Fibroblast of skin of right biceps (primary cell): ENCODE measurements at places on chromosomes 2 and 18.
A peak's percentile ranks its signal among the peaks of the same experiment; 100 is the strongest.

GRCh38 chr2:48369971-48370370 is 160.0 kb upstream of the STON1 start:
- no peak for DNase-seq

GRCh38 chr18:22283397-22283796 is 114.0 kb downstream of the GATA6 start:
- peak; percentile 57 for DNase-seq

DNA sequence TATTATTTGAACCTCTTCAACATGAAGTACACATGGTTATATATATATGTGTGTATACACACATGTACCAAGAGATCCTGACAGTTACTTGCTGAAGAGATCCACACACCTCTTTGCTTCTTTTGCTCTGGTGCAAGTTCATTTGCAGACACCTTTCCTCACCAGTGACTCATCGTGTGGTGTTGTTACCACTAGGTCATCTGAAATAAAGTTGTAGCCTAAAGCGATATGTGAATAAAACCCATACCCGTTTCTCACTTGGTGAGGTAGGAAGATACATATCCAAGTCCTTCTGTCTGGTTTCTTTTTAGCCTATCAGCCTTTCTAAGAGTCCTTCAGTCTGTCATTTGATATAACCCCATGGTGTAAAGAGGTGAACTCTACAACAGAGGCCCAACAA is 379.4 kb upstream of the RAB12 start:
- no peak for DNase-seq

DNA sequence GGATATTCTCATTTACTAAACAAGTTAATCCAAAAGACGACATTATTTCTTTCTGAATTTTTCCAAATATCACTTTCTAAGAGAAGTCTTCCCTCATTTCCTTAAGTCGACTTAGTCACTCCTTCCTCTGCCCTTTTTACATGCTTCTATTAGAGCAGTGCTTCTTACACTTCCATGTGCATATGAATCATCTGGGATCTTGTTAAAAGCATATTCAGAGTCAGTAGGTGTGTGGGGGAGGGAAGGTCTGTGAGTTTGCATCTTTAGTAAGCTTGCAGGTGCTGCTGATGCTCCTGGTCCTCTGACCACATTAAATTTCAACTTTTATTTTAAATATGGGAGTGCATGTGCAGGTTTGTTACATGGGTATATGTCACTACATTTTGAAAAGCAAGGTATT is 582.6 kb downstream of the NRXN1 start:
- no peak for DNase-seq

GRCh38 chr2:152405206-152406118 is 70.5 kb downstream of the FMNL2 start:
- DNase-seq: no peak

DNA sequence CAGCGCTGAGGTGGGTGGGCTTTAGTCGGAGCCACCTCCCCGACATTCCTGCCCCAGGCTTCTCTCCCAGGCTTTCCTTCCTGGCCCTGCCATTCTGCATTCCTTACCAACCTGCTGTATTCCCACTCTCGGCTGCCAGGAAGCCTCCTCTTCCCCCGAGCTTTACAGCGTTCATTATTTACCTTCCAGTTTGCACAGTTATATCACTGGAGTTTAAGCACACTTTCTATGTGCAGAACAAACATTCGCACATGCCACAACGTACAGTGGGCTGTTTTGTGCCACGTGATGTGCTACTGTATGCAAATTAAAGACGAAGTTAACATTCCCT is 246.3 kb downstream of the SOX11 start:
- no peak for DNase-seq

DNA sequence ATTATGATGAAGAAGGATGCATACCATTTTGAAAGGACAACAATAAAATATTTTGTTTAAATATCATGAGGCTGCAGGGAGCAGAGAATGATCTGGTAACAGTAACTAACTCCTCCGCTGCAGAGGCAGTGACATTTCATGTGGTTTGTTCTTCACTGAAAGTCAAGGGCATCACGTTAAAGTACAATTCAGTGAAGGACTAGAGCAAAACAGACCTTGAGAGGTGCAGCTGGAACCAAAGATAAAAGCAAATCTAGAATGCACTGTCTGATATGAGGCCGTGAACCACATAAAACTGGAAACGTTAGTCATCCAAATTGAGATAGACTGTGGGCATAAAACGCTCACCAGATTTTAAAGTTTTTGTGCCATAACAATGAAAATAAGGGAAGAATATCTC is 522.9 kb upstream of the TNP1 start:
- DNase-seq: no peak

DNA sequence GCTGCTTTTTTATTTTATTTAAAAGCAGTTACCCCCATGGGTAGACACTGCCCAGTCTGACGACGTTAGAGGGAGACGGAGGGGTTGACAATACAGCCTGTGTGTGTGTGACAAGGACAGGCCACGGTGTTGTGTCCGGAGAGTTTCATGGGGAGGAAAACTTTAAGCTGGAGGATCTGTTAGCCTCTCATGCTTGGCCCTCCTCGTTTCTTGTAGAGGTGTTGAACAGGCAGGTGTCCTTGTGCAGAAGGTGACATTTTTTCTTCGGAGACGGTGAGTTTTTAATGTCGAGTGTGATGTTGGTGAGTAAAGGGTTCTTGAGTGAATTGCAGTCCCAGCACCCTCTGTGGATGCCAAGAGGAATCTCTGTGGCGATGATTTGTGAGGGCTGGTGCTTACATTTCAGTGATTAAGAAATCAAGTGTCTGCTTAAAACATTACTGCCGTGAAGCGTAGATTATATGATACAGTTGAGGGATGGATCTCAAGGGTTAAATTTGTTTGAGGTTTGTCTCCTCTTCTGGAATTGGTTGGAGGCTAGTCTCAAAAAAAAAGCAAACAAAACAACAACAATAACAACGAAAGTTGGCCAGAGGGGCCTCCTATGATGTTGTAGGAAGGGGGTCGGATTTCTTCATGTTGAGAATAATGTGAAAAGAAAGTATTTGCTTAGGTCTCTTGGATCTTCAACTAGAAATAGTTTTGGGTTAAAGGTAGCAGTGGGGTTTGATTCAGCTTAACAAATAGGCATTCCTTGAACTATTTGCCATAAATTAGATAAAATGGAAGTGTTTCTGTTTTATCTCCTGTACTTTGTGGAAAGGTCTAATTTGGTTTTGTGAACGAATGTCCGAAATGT is 1.6 kb downstream of the NCOA1 start:
- peak; percentile 20 for DNase-seq

GRCh38 chr2:216897561-216898203 is 37.8 kb upstream of the TNP1 start:
- peak; percentile 2 for DNase-seq

DNA sequence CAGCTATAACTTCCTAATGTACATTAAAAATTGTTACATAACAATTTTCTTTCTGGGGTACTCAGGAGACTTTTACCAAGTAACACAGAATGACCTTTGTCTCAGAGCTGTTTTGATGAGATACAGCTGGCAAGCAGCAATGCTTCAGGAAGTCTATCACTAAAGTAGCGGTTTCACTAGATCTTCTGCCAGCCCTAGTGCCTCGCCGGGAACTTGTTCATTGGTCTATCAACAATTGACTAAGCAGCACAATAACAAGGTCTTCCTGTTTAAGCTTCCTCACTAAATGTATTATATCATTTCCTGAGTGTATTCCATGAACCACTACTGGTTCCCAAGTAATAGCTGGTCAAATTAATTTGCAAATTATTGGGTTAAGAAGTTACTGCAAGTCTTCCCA is 69.2 kb downstream of the TRIP12 start:
- DNase-seq: peak; percentile 43

- no peak for DNase-seq
These were observed 381.1 kb downstream of the HRH4 start for GRCh38 chr18:24841536-24841935.

- DNase-seq: peak; percentile 69
These were observed 194.5 kb upstream of the APCDD1 start for GRCh38 chr18:10259901-10260300.

DNA sequence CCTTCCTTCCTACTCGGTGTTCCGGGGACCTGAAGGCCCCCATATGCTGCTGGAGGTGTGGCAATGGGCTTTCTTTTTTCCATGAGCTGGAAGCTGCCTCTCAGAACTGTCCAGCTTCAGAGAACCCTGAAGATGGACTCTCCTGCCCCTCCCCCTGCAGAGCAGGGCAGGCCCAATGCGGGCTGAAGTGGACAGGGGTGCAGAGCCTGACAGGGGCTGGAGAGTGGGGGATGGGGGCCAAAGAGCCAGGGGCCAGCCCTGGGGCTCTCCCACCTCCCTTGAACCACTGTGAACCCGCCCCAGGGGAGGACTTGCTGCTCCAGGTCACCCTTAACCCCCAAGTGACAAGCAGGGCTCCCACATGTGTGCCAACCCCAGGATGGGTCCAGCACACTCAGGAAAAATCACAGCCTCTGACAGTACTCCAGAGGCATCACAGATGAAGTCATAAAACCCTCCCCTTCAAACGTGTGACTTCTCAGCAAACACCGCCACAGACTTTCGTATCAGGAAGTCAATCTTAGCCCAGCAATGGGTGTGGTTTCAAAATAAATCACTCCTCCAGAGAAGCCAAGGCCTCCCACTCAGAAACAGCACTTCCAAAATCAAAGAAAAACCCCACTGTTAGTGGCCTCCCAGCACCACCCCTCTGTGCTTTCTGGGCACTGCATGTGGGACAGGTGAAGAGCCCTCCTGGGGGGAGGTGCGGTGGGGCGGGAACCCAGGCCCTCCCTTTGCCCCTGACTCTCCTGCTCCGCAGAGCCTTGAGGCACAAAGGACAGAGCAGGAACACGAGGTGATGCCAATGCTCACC is 135.8 kb downstream of the HDAC4 start:
- DNase-seq: peak; percentile 88

DNA sequence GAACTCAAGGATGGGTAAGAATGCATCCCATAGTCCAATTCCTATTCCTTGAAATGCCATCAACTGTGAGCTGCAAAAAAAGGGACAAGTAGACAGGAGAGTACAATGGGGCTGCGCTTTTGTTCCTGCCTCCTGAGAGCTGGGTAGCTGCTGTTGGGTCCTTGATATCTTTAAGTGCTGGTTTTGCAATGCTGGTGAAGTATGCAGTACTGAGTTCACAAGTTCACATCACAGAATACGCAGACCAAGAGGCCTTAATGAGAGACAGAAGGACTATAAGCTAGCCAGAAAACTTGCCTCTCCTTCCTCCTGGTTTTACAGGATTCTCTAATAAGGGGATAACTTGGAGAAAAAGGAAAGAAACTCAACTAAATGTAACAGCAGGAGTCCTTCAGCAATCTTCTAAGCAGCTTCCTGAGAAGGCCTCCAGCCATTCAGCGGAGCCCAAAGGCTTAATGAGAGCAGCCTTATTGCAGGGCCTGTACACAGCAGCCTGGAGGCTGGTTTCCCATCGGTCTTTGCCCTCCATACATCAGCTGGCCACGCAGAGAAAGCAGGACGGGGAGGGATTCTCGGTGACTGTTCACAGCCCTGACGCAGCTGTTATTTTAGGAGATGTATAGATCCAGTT is 293.1 kb downstream of the CDCA7 start:
- peak; percentile 58 for DNase-seq

- DNase-seq: no peak
These were observed 4.4 kb downstream of the CCDC88A start for GRCh38 chr2:55415300-55415699.

- peak; percentile 87 for DNase-seq
These were observed 45.6 kb downstream of the MTCL1 start for GRCh38 chr18:8750954-8751415.

DNA sequence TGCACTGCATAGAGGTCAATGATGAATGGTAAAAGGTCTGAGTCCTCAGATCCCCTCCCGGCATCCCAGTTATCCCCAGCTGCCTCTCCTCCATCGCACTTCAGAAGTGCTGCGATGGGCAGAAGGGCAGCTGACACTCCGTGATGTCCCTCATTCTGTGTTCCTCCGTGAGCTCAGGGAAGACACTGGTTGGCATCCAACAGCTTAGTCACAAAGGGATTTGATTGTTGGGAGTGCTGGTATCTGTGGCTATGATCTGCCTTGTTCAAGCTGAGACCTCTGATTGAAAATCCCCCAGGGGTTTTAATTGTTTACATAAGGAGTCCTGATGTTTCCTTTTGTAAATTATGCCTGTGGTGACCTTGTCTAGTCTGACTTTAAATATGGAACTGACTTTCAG is 19.0 kb upstream of the SAG start:
- no peak for DNase-seq

- DNase-seq: no peak
These were observed 297.1 kb upstream of the RBMS1 start for GRCh38 chr2:160790738-160791137.

DNA sequence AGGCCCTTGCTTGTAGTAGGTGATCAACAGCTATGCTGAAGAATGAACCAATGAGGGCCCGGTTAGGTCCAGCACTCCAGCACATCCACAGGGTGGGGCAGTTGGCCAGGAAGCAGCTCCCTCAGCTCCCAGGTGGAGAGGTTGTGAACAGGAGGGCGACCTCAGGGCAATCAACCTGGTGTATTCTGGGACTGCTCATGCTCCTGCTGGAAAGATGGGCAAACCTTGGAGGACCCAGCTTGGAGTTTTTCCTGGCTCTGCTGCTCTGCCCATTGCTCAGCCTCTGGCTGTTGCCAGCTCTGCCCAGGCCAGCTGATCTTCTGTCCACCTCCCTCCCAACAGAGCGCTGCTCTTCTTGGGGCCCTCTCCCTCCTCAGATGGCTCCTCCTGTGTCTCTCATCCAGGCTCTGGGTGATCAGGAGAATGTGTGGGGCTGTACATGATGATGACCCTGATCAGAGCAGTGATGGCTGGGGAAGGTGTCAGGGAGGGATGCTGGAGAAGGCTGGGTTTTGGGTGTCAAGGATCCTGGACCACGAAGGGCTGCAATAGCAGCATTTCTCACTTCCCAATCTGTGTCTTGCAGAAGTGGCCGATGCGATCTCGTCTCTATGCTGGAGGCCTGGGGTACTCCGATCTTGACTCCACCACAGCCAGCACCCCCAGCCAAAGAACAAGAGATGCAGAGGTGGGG is 3.4 kb downstream of the TCF23 start:
- no peak for DNase-seq

DNA sequence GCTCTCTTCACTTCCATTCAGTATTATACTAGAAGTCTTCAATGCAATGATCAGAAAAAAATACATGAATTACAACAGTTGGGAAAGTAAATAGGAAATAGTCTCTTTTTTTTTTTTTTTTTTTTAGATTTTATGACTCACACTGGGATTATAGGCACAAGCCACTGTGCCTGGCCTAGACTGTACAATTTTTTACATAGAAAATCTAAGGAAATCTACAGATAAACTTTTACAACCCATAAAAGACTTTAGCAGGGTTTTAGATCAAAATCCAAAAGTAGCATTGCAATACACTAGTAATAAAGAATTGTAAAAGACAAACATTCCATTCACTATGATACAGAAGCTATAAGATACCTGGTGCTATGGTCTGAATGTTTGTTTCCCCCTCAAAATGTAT is 39.0 kb downstream of the CFAP221 start:
- no peak for DNase-seq

GRCh38 chr2:227617316-227618230 is at the start of gene SCYGR4:
Gene SCYGR4, plus strand, starts transcription at chr2:227617498. Its CDS starts 0 bp downstream, at chr2:227617498.
- no peak for DNase-seq

DNA sequence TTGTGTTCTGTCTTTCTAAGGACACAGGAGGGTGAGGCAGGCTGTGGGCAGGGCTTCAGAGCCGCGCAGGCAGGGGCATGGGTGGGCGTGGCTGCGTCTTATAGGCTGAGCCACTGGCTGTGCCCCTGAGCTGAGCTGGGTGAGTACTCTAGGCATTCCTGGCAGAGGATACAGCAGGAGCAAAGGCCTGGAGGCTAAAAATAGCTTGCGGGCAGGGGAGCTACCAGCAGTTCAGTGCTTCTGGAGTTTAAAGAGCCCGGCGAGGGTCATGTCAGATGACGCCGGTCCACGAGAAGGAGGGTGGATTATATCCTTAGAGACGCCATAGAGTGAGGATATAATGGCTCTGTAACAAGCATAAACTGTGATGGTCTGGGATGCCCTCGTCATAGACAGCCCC is 31.5 kb upstream of the PDIA6 start:
- peak; percentile 28 for DNase-seq
